ENCODE measurements at places on chromosomes 16 and 17. TPM values are rescaled to one million over a fixed set of nuclear protein-coding genes. Genes with fewer than 3 reads are reported as not detected.

Gene KRT36
- total RNA-seq: not detected

DNA sequence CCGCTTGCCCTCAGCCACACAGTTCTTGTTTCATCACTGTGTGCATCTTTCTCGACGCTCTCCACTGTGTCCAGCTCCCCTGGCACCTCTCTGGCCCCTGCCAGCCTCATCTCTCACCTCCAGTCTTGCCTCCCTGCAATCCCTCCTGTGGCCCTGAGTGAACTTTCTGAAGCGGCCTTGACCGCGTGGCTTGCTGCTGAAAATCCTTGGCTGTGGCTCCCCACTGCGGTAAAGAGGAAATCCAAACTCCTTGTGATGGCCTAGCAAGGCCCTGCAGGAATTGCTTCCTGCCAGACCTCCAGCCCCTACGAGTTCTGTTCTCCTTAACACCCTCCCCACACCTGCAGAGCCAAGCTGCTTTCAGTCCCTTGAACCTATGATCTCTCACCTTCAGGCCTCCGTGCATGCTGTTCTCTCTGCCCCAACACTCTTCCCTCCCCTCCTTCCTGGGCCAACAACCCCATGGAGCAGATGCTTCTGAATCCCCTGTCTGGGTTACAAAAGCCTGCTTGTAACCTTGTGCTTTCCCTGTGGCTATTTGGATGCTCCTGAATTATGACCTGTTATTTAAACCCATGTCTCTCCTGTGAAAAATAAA, 33.6 kb upstream of the BRD7 start:
- no peak for DNase-seq

GRCh38 chr16:67845291-67846062, 1.3 kb upstream of the NUTF2 start:
- DNase-seq: no peak

Gene TMEM235
- total RNA-seq: not detected

GRCh38 chr16:66574531-66574930, 4.7 kb upstream of the CMTM2 start:
- DNase-seq: no peak

DNA sequence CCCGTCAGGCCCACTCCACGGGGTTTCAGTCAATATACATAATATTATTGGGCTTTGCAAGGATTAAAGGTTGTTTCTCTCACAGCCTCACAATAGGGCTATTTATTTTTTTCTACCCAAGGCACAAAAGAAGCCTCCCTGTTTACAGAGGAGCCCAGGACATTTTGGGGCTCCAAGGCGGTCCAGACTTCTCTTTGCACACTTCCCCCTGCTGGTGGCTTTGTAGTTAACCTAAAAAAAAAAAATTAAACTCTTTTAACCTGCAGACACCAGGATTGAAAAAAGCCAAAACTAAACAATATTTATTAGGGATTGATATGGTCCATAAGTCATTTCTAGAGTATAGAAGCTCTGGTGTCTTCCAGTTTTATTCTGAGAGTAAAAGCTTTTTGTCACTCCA, 169.7 kb upstream of the ZFHX3 start:
- DNase-seq: no peak

DNA sequence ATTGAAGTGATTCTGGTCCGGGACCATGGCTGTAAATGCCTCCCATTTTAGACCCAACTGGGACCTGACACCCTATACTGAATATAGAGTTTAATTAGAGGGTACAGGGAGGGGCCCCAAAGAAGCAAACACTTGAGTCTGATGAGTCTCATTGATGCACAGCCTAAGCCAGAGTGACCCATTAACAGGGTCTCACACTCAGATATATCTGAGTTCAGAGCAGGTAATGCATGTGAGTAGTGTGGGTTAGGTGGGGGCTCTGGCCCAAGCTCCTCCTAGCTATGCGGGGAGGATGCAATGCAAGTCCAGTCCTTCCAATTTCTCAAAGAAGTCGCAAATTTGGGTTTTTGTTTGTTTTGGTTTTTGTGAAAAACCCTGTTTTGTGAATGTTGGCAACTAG, 17.1 kb upstream of the MARCHF10 start:
- no peak for DNase-seq
